ENCODE measurements at places on chromosomes 16 and 17.

- no peak for DNase-seq
These were observed 5.7 kb downstream of the CSNK1D start for GRCh38 chr17:82267575-82268379.

GRCh38 chr17:10661437-10661836, 4.3 kb upstream of the MYH3 start:
- DNase-seq, result no peak

GRCh38 chr17:4777969-4778760, 6.5 kb downstream of the TM4SF5 start:
- DNase-seq, result no peak

GRCh38 chr16:85820604-85821372, 21.3 kb downstream of the COX4I1 start:
- DNase-seq, result no peak

GRCh38 chr16:51637770-51638094, 486.7 kb upstream of the SALL1 start:
- no peak for DNase-seq

DNA sequence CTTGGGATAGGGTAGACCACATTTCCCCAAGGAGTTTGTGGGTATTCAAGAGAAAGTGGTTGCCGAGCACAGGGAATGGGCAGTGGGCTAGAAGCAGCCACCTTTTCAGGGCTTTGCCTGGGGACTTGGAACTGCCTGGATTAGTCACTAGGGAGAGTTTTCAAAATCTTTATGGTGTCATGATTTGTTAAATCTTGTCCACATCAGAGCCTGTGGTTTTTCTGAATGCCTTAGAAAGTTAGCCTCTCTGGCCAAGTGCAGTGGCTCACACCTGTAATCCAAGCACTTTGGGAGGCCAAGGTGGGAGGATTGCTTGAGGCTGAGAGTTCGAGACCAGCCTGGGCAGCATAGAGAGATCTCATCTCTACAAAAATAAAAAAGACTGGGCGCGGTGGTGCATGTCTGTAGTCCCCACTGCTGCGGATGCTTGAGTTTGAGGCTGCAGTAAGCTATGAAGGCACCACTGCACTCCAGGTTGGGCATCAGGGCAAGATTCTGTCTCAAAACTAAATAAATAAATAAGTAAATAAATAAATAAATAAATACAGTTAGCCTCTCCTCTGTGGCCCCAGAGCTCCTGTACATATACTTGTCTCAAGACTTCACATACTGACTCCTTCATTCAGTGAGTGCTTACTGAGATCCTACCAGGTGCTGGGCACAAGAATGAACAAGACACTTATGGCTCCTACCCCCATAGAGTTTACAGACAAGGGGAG, 76.3 kb upstream of the HNF1B start:
- DNase-seq, result no peak

All from cortex of kidney (tissue), 1 donor.